ENCODE measurements at places on chromosomes 6 and 20.

DNA sequence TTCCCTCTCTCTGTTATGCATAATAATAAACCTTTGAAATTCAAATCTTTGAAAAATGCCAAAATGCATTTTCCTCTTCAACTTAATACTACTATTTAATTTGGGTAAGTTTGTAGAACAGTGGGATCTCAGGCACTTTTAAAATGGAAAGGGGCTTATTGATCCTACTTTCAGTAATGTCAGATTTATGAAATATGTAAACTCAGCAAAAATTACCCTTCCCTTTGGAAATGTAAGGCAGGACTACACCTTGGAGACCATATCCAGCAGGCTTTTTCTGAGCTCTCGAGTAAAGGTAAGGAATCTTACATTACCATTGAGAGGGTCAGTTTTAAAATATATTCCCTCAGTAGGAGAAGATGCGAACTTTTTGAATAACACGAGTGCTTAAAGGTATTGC is 149.0 kb downstream of the LAMP5 start:
- DNase-seq, result no peak

DNA sequence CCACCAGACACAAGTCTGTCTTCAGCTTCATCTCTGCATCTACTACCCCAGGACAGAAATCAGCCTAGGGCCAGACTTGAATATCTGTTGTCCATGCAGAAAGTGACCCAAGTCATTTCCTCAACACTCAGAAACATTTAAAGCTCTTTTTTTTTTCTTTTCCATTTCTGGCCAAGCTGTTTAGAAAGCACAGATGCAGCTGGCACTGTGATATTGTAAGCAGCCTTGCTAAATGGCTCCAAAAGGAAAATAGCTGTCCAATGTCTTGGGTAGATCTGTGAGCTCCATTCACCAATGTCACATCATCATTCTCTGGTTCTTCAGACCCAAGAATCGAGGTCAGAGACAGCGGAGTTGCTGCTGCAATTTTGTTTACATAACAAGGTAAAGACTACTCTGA is 174.2 kb downstream of the PDE7B start:
- no peak for DNase-seq

GRCh38 chr6:111367393-111368088 is 115.5 kb downstream of the REV3L start:
- DNase-seq, result no peak

DNA sequence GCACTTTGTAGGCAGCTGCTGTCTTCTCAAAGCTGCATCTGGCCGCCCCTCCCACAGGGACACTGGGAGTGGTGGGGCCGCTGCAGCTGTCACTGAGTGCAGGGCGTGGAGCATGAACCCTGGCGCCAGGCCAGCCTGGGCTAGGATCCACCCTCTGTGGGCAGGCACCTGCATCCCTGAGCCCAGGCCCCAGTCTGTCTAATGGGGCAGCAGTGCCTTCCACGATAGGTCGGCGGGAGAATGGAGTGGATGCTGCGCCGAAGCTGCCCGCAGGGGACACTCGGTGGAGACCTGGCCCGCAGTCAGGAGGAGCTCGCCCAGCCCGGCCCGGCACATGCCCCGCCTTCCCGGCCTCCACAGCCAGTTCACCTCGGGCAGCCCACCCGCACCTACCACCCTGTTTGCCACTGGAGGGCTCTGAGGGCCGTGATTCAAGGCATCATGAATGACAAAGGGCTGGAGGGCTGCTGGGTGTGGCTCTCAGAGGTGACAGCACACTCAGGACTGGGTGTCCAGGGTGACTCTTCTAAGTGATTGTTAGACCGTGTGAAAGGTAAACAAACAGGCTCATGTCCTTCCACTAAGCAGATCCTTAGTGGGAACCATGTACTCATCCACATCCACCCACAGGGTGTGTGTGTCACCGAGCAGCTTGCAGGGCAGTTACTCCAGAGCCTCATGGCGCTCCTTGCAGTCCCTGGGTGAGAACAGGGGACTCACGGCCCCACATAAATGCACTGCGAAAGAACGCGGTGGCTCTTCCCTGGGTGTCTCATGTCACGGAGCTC is 133.9 kb downstream of the AGPAT4 start:
- DNase-seq, result no peak

DNA sequence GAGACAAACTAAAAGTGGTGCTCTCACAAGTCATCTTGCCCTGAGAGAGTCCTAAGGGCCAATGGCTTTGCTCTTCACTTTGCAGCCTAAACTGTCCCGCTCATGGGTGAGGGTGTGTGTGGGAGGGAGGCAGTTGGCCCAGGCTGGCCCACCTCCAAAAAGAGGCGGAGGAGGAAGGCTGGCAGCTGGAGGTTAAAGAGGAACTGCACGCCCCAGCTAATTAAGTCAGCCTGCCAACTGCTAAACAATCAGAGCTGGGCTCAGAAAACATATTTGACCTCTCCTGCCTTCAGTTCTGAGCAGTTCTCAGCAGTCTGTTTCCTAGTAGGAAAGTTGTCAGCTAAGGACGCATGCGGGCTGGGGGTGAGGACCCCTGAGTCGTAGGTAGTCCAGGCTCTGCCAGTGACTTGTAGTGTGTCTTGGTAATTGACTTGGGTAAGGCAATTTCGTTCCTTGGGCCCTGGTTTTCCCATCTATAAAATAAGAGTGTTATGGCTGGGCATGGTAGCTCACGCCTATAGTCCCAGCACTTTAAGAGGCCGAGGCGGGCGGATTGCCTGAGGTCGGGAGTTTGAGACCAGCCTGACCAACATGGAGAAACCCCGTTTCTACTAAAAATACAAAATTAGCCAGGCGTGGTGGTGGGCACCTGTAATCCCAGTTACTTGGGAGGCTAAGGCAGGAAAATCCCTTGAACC is 17.0 kb downstream of the GSS start:
- DNase-seq, result no peak

DNA sequence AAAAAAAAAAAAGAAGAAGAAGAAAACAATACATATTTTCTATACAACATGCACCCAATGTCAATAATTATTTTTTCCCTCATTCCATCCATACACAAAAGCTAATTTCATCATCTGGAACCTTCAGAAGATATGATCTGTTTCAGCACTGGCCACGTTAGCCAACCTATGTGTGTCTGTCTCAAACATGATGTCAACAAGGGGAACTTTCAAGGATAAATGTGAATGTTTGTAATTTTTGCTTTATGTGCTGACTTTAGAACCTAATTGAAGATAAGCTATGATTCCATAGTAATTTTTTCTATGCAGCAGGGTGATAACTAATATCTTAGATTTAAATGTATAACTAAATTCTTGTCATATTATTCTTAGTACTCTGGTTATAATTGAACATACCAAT is 37.9 kb downstream of the IPCEF1 start:
- DNase-seq, result no peak

GRCh38 chr6:21586740-21587178 is 6.8 kb upstream of the SOX4 start:
- no peak for DNase-seq

DNA sequence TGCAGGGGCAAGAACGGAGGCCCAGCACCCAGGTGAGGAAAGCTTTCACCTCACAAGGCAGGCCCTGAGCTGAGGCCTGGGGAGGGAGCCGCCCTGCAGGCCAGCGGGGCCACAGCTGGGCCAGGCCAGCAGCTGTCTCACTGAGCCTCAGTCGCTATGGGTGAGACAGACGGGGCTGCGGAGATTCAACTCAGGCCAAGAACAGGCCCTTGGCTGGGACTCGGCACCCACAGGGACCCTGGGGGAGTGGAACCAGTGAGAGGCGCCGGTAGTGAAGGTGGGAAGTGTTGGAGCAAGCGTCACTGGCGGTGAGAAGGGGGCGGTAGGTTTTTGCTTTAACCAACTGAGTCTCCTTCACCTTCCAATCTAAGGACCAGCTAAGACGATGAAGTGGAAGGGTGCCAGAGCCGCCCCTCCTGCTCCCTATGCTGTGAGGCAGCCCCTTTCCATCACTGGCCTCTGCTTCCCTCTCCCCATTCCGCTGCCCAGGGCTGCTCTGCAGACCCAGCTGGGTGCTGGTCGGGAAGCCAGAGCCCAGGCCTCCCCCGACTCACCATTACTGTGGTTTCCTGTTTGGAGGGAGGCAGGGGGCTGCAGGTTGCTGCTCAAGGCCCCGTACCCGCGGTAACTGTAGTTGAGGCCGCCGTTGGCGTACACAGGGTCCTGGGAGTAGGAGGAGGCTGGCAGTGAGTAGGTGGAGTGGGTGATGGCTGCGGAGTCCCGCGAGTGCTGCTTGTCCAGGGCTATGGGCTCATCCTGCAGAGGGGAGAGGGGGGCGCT is 93.7 kb downstream of the ASXL1 start:
- DNase-seq, result no peak

DNA sequence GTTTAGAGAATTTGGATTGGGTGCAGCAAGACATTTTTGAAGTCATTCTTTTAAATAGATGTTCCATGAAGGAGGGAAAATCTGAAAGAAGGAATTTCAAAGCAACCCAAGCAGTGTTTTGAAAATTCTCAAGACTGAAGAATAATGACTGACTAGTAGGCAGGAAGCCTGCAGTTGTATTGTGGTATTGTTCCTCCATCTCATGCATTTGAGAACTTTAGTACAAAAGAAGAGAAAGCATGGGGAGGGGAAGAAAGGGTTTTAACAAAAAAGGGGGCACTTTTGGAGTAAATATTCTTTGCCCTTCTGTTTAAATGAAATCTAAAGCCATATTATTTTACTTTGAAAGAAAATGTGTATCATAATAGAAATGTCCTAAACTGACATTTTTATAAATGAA is 6.6 kb downstream of the NCOA3 start:
- DNase-seq, result no peak

DNA sequence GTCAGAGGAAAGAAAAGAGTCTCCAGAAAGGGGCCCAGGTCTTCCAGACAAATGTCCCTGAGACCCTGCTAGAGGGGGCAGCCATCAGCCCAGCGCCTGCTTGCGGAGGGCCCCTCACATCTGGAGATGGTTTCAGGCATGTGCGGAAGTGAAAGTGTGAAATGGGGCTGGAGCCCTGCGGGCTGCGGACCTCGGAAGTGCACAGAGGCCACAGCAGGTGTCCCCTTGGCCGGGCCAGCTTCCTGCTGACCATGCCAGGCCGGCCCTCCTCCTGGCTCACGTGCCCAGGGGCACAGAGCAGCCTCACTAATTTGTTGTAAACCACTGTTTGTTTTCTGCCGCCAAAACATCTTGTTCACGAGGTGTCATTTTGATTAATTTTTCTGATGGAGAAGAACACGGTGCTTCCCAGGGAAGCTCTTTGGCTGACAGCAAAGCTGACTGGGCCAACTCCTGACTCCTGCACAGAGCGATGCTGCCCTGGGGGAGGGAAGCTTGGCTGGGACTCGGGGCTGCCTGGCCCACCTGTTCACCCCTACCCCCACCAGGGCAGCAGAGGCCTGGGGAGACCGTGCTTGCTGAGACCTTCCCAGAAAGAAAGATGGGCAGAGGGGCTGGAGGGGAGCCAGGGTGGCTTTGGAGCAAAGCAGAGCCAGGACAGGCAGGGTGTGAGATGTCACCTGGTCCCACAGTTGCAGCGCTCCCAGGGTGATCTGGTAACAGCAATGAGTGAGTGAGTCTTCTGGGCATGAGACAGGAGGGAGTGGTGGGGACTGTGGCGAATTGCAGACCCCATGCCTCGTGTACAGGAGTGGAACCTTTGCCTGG is 54.2 kb downstream of the BCAS4 start:
- DNase-seq, result no peak

DNA sequence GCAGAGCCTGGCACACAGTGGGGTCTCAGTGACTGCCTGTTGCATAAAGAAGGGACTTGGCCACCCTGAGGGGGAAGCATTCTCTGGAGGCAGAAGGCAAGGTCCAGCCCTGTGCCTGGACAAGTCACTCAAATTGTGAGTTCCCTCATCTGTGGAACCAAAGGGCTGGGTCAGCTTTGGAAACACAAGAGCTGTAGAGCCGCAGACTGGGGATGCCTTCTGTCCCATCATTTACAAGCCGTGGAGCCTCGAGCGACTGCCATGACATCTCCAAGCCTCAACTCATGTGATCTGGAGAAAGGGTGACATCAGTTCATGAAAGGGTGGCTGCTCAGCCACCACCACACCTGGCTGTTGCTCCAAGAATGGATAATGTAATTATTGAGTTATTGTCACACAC is 20.4 kb upstream of the SIRPD start:
- DNase-seq, result no peak

DNA sequence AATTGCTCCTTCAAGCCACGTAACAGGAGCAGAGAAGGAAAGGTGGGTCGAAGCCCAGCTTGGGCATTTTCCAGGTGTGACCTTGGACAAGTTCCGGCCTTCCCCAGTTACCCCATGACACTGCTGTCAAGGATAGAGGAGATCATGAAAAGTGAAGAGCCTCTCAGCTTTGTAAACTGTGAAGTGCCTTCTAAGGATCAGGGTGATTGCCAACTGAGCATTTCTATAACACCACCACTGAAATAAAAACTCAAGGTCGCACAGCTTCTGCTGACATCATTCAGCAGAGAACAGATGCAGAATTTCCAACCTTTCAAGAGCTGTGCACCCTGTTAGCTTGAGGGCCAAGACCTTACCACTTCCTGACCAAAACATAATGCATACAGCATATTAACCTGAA is 24.0 kb upstream of the ZMYND8 start:
- no peak for DNase-seq

DNA sequence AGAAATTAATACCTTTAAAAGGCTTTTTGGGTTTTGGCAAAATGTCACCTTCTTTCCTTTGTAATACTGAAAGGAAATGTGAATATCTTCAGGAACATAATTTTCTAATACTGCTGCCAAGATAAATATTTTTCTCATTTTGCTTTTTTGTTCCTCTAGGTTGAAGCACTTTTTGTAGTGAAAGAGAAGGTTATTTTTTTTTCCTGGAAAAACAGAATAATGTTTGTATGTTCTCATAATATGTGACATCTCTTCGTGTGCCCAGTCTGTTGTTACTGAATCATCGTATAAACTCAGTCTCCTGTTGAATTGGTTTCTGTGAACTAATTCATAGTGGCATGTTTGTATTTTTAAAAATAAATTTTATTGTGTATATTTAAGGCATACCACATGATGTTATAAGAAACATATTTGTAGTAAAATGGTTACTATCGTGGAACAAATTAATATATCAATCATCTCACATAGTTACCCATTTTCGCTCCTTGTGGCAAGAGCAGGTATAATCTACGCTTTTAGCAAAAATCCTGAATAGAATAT is 74.4 kb downstream of the SH3BGRL2 start:
- DNase-seq, result no peak

DNA sequence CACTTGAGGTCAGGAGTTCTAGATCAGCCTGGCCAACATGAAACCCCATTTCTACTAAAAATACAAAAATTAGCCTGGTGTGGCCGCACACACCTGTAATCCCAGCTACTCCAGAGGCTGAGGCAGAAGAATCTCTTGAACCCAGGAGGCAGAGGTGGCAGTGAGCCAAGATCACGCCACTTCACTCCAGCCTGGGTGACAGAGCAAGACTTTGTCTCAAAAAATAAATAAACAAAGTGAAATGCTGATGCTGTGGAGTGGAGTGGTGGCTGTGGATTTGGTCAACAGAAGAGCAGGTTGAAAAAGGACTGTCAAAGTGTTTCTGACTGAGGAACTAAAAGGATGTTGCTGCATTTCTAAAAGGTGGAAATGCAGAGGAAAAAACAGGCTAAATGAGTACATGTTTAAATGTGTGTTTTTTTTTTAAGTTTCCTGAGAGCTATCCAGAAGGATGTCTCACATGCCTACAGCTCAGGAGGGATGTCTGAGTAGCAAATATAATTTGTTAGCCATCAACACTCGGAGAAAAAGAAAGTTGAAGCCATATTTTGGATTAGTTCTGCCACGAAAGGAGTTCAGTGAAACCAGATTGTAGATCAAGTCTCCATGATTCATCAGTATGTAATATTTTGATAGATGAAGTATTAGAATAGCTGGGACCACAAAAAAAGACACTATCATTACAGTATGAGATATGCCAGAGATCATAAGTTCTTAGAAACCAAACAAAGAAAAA is 621.1 kb upstream of the ADGRB3 start:
- DNase-seq, result no peak
